ENCODE measurements at places on chromosomes 12 and 14.

DNA sequence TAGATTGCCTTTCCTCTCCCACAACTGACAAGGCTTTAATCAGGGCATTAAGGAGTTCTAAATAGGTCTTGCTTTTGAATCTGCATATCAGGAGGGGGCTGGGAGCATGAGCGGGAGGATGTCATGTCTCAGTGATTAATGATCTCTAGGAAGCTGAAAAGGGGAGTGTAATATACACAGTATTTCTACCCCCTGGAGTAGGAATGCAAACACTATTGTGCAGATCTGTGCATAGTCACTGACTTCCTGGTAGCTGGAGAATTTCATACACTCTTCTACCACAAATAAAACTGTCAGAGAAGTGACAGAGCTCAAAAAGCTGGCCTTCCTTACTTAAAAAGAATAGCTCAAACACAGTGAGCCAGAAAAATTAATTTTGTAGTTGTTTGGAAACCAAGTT lies 65.8 kb downstream of the RIC8B start:
- no peak for DNase-seq

DNA sequence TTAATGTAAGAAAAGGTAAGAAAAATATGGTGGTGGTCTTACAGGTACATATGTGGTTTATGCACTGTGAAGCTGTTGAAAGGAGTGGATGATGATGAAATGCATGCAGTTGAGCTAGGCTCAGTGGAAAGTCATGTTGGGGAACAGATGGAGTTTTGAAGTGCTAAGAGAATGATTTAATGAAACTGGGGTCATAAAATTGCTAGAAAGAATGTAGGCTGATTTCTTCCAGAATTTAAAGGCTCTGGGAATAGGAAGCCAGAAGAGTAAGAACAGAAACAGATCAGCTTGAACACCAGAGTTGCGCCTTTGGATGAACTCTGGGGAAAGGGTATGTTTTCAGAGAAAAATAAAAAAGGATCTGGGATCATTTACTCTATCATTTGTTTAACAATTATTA lies 146.5 kb downstream of the MON2 start:
- no peak for DNase-seq

DNA sequence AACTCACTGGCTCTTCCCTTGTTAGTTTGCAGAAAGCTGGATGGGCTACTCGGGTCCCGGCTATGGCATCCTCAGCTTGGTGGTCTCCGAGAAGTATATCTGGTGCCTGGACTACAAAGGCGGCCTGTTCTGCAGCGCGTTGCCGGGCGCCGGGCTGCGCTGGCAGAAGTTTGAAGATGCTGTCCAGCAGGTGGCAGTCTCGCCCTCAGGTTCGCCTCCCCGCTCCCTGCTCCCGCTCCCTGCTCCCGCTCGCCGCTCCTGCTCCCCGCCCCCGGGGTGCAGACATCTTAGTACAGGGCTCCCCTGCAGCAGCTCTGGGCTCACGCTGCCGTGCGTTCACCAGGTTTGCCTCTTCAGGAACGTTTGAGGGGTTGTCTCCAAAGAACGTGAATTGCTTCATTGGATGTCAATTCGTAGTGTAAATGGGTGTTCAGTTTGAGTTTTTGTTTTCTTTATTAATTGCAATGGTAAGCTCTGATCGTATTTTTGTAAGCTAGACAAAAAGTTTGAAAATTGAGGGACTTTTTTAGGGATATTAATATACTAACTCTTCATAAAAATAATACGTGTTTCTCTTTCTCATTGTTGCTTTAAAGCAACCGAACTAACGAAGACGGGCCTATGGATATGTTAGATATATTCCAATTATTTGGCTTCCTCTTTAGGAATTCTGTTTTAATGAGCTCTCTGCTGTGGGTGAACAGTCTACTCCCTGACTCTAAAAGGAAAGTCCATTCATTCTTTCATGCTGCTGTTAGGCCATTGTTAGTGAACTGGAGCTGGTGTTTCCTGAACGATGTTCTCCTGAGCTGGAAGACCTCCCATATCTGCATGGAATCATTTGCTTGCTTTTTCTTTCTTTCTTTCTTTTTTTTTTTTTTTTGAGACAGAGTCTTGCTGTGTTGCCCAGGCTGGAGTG lies 71.3 kb downstream of the ANKRD9 start:
- peak; percentile 15 for DNase-seq

- no peak for DNase-seq
These were observed 846 bp downstream of the MYO1A start for GRCh38 chr12:57049119-57049446.

- DNase-seq = no peak
These were observed 15.8 kb downstream of the TRIM9 start for GRCh38 chr14:51079085-51079484.

GRCh38 chr12:78863482-78864402 lies 832 bp upstream of the SYT1 start:
- DNase-seq = no peak

GRCh38 chr12:108119126-108119973 lies 9.7 kb upstream of the WSCD2 start:
- no peak for DNase-seq

DNA sequence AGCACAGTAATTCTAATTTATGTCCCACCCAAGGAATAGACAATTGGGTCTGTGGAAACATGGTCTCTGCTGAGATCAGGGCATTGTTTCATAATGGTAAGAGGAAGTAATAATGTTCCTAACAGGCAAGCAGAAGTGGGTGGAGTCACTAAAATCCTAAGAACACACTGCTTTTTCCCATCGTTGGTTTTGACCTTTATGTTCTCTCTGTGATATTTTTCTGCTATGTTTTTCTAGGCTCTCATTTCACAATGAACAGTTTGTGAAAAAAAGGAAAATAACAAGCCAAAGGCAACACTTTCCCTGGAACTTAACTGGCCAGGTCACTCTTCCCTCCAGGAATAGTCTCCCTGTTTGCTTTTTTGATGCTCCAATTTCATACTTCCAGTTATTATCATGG lies 80.6 kb upstream of the OVCH1 start:
- no peak for DNase-seq

DNA sequence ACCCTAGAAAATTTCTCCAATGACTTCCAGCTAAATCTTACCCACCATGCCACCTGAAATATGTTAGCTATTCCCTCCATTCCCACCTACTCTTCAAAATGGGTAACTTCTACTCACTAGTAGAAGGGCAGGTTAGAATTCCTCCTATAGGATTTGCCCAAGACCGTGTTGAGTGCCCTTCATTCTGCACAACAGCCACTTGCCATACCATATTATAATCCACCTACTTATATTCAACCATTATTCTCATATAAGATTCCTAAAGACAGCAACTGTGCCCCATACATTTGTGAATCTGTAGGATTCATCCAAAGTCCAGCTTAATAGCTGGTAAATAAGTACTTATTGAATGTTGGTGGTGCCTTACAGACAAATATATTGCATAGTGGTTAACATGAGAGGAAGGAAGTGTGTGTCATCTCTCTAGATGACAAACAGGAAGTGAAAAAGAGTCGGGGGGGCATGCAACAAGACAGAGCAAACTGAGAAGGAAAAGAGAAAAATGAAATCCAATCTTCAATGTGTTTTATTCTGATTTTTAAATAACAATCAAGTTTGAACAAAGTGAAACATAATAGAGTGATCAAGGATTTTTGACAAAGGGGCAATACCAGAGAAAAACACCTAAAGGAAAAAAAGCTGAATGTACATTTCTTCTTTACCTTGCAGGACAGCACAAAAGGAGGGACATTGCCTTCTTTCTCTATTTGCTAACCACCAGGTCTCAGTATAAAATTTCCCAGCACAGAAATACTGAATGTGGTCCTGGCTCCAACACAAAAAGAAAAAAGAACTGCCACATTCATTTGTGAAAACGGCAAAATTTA lies 389.3 kb upstream of the USP15 start:
- DNase-seq = peak; percentile 5

GRCh38 chr12:89183985-89184435 lies 168.3 kb downstream of the DUSP6 start:
- no peak for DNase-seq

DNA sequence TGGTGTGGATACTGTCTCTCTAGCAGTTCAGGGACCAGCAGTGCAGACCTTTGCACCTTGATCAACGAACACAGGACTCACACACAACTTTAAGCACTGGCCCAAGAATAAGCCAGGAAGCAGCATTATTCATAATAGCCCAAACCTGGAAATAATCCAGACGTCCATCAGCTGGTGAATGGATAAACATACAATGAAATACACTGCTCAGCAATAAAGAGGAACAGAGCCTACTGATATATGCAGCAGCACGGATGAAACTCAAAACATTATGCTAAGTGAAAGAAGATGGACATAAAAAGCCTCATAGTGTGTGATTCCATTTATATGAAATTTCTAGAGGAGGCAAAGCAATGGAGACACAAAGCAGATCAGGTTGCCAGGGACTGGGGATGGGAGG lies 303.9 kb upstream of the FKBP4 start:
- DNase-seq = no peak

DNA sequence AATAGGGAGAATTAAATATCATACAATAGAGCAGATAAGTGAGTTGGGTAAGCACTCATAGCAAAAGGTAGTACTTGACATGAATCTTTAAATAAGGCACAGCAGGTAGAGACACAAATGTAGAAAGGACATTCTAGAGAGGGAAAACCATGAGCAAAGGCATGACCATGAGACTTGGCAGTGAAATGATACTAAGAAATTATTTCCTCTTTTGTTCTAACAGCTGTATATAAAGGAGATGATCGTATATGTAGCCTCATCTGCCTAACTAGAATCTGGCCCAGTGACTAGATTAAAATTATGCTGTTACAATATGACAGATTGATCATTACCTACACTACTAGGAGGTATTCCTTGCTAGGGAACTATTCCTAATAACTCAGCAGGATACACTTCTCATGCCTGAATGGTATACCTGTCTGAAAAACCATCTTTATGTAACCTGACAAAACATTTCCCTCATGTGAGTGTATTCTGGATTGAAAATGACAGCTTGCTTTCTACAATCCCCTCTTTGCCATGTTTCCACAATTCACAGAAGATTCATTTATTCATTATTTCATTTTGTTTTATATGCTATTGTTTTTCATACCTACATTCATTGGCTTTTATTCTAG lies 725.7 kb downstream of the C12orf50 start:
- no peak for DNase-seq

- DNase-seq = no peak
These were observed 24.2 kb upstream of the AMN start for GRCh38 chr14:102898298-102898697.

- no peak for DNase-seq
These were observed 36.6 kb downstream of the TSPAN9 start for GRCh38 chr12:3113671-3114325.

DNA sequence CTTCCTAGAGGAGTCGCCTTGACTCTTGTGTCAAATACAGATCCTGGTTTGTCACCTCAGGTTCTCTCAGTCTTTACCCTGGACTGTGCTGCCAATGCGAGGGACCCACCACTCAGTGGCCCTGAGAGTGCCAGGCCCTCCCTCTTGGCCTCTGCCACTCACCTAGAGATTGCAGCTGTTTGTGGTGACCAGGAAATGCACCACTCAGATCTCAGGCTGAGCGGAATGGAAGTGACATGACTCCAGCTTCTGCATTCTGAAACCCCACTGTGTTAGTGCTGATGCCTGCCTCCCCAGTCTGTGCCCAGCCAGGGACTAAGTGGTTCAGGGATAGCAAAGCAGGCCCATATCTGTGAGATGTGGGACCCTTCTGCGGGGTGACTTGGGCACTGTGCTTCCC lies 27.8 kb upstream of the NEDD1 start:
- DNase-seq = no peak

DNA sequence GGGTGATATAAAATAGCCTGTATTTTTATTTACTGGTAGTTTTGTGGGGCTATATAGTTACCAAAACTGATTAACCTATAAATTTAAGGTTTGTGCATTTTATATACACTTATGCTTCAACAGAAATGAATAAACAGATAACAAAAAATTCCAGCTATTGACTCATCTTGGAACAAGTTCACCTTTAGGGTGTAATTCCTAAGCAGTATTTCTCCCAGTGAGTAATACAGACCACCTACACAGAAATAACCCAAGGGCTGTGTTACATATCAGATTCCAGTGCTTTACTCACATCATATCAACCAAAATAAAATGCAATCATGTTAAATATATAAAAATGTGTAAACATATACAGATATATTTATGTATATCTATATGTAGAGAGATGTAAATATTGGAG lies 345.6 kb downstream of the ADAMTS20 start:
- DNase-seq = no peak

DNA sequence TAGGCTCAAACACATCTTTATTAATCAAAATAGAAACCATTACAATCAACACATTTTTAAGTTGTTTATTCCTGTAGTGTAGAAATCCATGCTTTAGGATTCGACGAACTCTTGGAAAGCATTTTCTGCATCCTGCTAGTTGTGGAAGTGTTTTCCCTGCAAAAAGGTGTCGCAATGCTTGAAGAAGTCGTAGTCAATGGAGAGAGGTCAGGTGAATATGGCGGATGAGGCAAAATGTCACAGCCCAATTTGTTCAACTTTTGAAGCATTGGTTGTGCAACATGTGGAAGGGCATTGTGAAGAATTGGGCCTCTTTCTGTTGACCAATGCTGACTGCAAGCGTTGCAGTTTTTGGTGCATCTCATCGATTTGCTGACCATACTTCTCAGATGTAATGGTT lies 4.2 kb upstream of the ARID4A start:
- DNase-seq = no peak

- DNase-seq = no peak
These were observed 146.4 kb upstream of the FOXN3 start for GRCh38 chr14:89563471-89563870.

DNA sequence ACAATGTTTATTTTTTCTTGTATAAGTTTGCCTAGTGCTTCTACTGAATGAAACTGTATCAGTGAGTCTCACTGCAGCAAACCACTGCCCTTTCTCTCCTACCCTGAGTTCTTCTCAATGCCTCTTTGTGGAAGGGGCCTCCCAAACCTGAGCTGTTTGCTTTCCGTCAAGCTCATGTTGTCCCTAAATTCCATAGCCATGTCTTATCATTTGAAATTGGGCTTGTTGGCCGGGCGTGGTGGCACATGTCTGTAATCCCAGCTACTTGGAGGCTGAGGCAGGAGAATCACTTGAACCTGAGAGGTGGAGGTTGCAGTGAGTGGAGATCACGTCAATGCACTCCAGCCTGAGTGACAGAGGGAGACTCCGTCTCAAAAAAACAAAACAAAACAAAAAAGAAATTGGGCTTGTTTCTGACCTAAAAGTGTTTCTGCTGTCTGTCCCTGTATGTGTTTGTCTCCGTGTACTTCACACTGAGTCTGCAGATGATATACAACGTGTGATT lies 1.8 kb upstream of the CSRP2 start:
- no peak for DNase-seq
